ENCODE measurements at places on chromosomes 12 and 14.

DNA sequence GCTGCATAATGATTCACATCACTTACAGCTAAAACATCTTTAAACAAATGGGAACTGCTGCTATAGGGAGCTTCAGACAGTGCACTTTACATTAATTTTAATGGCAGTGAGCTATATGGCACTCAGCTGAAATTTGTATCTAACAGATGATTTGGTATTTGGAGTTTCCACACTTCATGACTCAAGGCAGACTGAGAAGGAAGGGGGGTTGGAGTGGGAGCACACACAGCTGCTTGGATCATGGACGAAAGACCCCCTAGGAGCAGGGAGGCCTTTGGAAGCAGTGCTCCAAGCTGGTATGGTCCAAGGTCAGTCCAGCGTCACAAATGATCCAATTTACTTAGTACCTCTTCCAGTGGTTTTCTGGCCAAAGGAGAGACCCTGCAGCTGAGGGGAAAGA lies 389.7 kb downstream of the FUT8 start:
- H3K27me3 ChIP-seq = no peaks in the 10 kb centered on the region
- H3K4me1 ChIP-seq = no peaks in the 10 kb centered on the region
- H3K27ac ChIP-seq = no peak overlapping the region
- H3K4me3 ChIP-seq = no peak overlapping the region

GRCh38 chr14:104447750-104448149 lies 131.8 kb upstream of the C14orf180 start:
- no peak for DNase-seq
- H3K36me3 ChIP-seq = no peaks in the 10 kb centered on the region
- H3K4me1 ChIP-seq = no peaks in the 10 kb centered on the region
- H3K27me3 ChIP-seq = peaks cover 35% of the 10 kb centered on the region
- no peak overlapping the region for H3K4me3 ChIP-seq
- no peak overlapping the region for H3K27ac ChIP-seq

GRCh38 chr12:43883748-43884147 lies 47.9 kb downstream of the TMEM117 start:
- no peaks in the 10 kb centered on the region for H3K27me3 ChIP-seq
- no peak for DNase-seq

GRCh38 chr12:106276032-106276740 lies 26.3 kb upstream of the TCP11L2 start:
- no peaks in the 10 kb centered on the region for H3K36me3 ChIP-seq
- no peaks in the 10 kb centered on the region for H3K27me3 ChIP-seq
- H3K4me1 ChIP-seq = no peaks in the 10 kb centered on the region
- no peak overlapping the region for H3K27ac ChIP-seq

GRCh38 chr12:84336231-84336630 lies 576.4 kb downstream of the SLC6A15 start:
- no peaks in the 10 kb centered on the region for H3K4me1 ChIP-seq
- no peaks in the 10 kb centered on the region for H3K27me3 ChIP-seq
- no peak overlapping the region for H3K27ac ChIP-seq
- H3K36me3 ChIP-seq = no peaks in the 10 kb centered on the region

- no peak overlapping the region for H3K27ac ChIP-seq
- no peak for DNase-seq
- no peaks in the 10 kb centered on the region for H3K36me3 ChIP-seq
- H3K4me1 ChIP-seq = peaks cover 3% of the 10 kb centered on the region
- H3K27me3 ChIP-seq = no peaks in the 10 kb centered on the region
Observed at GRCh38 chr12:110745542-110746284, 3.0 kb upstream of the PPP1CC start.

- H3K27ac ChIP-seq = peak overlapping the region; percentile 29
- no peaks in the 10 kb centered on the region for H3K36me3 ChIP-seq
- DNase-seq = no peak
- no peak overlapping the region for H3K4me3 ChIP-seq
- H3K27me3 ChIP-seq = no peaks in the 10 kb centered on the region
Observed at GRCh38 chr12:79895804-79896203, 39.1 kb downstream of the PPP1R12A start.

- H3K4me3 ChIP-seq = no peak overlapping the region
- H3K27ac ChIP-seq = no peak overlapping the region
- no peaks in the 10 kb centered on the region for H3K27me3 ChIP-seq
- no peaks in the 10 kb centered on the region for H3K36me3 ChIP-seq
- H3K4me1 ChIP-seq = no peaks in the 10 kb centered on the region
- DNase-seq = no peak
Observed at GRCh38 chr14:39005044-39005880, 97.8 kb downstream of the SEC23A start.

- DNase-seq = no peak
- no peaks in the 10 kb centered on the region for H3K4me1 ChIP-seq
- H3K36me3 ChIP-seq = no peaks in the 10 kb centered on the region
- no peaks in the 10 kb centered on the region for H3K27me3 ChIP-seq
- no peak overlapping the region for H3K27ac ChIP-seq
Observed at GRCh38 chr12:115810122-115810901, 467.2 kb downstream of the MED13L start.

Data from tibial artery (tissue), 4 donors.